ENCODE measurements at places on chromosomes 2 and 18.

DNA sequence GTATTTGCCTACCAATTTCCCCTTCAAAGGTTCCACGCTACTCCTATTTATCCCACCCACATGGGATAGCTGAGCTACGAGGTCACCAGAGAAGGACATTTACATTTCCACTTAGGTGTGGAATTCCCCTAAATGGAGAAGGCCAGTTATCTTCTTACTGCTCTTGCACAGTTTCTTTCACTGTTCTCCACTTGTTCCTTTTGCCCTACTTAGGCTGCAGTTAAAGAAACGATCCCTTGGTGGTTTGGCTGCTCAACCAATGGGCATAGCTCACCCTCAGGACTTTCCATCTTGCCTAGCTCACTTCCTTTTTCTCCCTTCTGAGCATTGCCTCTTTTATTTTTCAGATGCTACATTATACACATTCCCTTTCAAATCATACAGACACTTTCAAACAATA lies 11.2 kb upstream of the NABP1 start:
- no peak for DNase-seq

GRCh38 chr2:180184506-180184905 lies 177.4 kb upstream of the CWC22 start:
- no peak for DNase-seq

GRCh38 chr2:202023198-202023903 lies 10.3 kb upstream of the FZD7 start:
- DNase-seq = no peak

DNA sequence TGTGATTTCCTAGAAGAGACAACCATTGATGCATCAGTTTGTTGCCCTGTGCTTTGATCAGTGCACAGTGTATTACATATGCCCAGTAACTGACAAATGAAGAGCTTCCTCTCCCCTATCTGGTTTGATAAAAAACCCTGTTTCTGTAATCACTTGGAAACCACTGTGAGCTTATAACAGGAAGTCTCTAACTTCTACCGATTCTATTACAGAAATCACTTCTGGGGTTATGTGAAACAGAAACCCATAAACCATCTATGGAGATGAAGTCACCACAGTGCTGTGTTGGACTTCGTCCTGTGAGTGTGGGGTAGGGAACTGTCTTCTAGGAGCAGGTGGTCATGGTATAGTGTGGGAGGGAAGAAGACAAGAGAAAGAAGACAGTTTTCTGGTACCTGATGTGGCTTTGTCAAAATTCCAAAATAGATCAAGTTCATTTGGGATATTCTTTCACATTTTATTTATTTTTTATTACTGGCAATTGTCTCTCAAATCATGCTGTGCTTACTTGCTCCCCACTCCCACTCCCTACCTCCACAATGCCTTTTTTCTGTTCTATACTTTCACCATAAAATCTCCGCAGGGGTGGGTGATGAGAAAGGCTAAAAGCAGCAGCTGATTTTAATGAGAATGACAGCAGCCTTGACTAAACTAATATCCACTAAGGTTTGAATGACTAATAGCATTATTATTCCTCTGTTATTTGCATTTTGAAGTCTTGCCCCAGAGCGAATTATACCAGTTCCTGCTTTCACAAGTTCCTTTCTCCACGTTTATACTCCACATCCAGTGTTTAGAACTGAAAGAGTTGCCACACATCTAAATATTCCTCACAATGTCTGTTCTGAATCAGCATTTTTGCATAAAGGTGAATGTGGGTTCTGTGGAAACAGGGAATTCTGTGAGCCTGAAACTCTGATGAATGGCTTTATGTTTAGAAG lies 41.7 kb upstream of the RND3 start:
- no peak for DNase-seq
